ENCODE measurements at places on chromosomes 16 and 17.
A peak's percentile ranks its signal among the peaks of the same experiment; 100 is the strongest.

DNA sequence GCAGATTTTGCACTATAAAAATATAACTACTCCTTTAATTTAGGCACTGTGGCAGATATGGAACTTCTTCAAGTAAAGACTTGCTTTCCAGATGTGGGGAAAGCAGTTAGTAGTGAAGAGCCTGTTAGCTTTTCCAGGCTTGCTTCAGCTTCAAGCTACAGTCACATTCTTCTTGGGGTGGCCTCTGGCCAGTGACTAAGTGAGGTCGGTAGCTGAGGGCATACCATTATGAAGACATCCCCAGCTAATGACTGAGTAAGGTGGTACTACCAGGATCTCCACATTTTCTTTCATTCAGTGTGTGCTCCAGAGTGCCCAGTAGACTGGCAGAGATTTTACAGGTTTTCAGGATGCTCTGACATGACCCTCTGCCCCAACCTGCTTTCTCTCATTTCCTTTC, 167.1 kb upstream of the KIF2B start:
- DNase-seq: no peak

DNA sequence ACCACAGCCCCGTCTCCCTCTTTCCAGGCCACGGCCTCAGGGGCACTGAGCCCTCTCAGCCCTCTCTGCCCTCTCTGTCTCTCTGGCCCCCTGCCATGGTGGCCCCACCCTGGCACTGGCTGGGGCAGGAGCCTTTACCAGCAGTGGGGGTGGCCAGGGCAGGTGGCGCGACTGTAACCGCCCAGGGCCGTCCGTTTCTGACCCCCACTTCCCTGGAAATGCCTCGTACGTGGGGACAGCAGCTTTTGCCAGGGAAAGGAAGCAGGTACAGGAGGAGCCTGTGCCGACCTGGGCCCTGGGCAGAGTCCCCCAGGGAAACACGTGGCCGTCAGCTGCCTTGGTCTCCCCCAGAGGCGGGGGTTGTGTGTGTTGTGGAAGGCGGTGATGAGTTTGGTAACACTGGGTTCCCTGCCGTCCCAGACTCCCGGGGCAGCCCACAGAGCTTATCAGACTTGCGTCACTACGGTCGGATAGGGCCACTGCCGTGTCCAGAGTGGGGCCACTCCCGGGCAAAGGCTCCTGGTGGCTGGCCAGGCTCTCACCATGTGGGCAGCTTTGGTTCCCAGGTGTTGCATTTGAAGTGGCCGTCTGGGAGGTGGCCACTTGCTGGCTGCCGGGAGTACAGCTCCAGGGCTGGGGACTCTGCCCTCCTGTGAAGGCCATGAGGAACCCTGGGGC, 249.3 kb upstream of the CIBAR2 start:
- DNase-seq: no peak

GRCh38 chr16:81401035-81401950, 43.3 kb upstream of the CMIP start:
- DNase-seq: no peak

- no peak for DNase-seq
Observed at GRCh38 chr17:19650826-19651225, 2.3 kb downstream of the ALDH3A2 start.

- peak; percentile 37 for DNase-seq
Observed at GRCh38 chr16:4664538-4665418, 28.6 kb upstream of the NUDT16L1 start.

DNA sequence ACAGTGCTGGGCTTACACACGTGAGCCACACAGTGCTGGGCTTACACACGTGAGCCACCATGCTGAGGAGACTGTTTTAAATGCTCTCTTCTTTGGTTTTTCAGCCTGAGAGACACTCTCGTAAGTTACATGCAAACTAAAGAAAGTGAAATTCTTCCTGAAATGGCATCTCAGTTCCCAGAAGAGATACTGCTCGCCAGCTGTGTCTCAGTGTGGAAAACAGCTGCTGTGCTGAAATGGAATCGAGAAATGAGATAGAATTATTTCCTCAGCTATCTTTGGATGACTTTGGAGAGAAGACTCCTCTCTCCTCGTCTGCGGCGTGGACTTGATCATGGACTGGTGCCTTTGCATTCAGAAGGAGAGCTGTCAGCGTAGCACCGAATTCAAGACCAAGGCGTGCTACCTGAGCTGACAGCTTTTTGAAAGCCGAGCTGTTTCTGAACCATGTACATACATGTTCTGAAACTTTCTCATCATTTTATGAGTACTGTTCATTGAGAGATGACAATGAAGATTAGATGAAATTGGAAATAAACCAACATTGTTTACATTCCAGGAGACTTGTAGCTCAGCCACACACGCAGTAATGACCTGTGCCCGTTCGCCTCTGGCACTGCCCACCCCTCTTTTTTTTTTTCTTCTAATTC, 21.6 kb upstream of the ENDOV start:
- no peak for DNase-seq

GRCh38 chr16:4325253-4325758, 9.4 kb downstream of the GLIS2 start:
- no peak for DNase-seq

DNA sequence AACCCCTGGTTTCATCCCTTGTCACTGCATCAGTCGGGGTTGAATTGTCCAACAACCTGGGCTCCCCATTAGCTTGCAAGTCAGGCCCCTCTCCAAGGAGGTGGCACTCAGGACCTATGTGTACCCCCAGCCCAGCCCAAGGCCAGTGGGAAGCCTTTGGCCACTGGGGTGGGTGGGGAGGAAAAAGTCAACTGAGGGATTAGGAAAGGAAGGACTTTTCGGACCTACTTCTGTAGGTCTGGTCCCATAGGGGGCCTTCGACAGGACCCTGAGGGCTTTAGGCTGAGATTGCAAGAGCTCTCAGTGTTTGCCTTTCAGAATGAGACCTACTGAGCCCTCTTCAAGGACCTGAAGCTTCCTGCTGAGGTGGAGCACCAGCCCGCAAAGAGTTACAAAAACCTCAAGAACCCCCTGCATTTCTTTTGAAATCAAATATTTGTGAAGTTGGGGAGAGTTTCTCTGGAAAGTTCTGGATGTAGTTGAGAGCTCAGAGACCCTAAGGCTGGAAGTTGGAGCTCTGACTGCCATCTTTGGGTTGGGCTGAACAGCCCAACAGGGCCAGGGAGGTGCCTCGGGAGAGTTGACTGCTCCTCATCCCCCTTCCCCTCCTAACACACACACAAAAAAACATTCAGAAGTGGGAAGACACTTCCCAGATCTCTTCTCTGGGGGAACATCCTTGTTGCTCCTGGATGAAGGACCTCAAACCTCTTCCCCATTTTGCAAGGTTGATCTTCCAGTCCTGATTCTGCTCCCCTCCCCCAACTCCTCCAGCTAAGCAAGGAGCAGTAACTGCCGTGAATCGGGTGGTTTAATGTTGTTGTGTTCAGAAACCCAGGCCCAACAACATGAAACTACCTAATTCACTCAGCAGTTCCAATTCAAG, 5.8 kb upstream of the HOXB9 start:
- no peak for DNase-seq

- DNase-seq: no peak
Observed at GRCh38 chr17:13537167-13537731, 64.5 kb downstream of the HS3ST3A1 start.

Data from activated CD8-positive, alpha-beta memory T cell treated with anti-CD3 and anti-CD28 coated beads for 1 hour (primary cell).